ENCODE measurements at places on chromosomes 12 and 14. TPM values are rescaled to one million over a fixed set of nuclear protein-coding genes. Genes with fewer than 3 reads are reported as not detected.
A peak's percentile ranks its signal among the peaks of the same experiment; 100 is the strongest.

ULK1 gene
- total RNA-seq, result 32.4 TPM

TIGAR gene
- 20.0 TPM for total RNA-seq

IAPP gene
- not detected for total RNA-seq

SETD3 gene
- total RNA-seq, result 90.3 TPM

DNA sequence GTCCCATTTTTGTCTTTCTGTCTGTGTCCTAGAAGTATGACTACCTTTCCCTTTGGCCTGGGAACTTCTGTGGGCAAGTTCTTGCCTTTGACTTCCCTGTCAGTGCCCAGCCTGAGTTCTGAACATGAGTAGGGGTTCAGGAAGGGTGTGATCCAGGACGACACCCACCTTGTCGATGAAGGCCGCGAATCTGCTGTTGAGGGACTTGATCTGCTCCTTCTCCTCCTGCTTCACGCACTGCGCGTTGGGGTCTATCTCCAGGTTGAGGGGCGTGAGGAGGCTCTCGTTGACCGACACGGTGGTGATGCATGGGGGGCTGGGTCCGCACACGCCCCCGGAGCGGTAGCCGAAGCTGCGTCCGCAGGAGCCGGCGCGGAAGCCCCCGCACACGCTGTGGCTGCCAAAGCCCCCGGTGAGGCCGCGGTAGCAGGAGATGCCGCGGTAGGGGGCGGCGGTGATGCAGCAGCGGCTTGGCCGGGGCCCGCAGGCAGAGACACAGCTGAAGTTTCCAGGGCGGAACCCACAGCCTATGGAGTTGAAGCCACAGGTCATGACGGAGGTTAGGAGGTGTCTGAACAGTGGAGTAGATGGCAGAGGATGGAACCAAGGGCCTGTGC lies at the start of gene KRT83:
Gene KRT83, minus strand, starts transcription at position 615 of the 617 bp plus-strand sequence. Its CDS starts 63 bp downstream, at position 552.
- peaks cover 23% of the 10 kb centered on the region for H3K27me3 ChIP-seq
- no peak for DNase-seq
- H3K4me1 ChIP-seq, result no peaks in the 10 kb centered on the region

- peaks cover 16% of the 10 kb centered on the region for H3K4me1 ChIP-seq
- H3K27me3 ChIP-seq, result no peaks in the 10 kb centered on the region
- no peak overlapping the region for H3K27ac ChIP-seq
- H3K4me3 ChIP-seq, result no peak overlapping the region
Observed at GRCh38 chr12:123990511-123990910, 17.5 kb downstream of the ZNF664 start.

BMAL2 gene
- total RNA-seq, result 6.9 TPM

DNA sequence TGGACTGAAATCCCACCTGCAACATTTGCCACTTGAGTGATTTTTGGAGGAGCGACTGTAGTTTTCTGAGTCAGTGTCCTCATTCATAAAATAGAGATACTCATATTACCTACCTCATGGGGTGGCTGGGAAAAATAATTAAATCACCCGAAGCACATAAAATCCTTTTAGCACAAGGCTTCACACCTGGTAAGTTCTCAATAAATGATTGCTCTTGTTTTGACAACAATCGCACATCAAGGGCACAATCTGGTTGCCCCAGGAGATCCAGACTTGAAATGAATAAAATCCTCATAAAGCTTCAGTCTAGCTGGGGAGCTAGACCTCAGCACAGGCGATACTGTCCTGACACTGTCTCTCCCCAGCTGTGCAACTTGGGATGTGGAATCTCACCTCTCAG lies 76.0 kb upstream of the CCDC60 start:
- peak overlapping the region; percentile 34 for H3K27ac ChIP-seq
- no peaks in the 10 kb centered on the region for H3K36me3 ChIP-seq
- H3K4me3 ChIP-seq, result no peak overlapping the region
- DNase-seq, result no peak

ETFBKMT gene
- 2.8 TPM for total RNA-seq

DNA sequence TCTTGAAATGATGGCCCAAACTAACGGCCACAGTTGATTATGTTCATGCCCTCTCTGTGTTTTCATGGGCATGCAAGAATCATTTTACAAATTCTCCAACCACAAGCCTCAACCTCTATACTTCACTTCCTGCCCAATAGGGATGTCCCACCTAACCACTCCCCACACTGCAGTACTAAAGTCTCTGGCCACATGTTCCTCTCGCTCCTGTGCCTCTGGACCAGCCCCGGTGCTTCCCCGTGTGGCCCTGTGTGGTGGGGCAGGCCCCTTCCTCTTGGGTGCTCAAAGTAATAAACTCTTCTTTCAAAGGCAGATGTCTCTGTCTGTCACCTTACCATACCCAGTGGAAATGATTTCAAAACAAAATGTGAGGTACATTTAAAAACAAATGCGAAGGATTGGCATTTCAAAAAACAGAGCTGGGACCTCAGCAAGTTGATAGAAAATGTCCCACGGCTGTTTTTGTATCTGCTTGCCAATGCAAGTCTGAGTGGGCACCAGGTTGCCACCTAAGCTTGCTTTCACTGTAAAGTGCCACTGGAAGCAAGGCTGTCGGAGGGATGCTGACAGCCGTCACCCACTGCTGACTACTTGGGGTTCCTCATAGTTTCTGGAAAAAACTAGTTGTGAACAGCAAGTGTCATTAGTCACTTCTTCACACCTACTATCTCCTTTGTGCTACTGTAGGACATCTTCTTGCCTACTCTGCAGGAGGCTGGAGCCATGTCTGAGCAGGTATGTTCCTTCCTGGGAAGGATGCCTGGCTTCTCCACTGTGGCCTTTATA lies 8.2 kb upstream of the SERPINA11 start:
- H3K27me3 ChIP-seq, result no peaks in the 10 kb centered on the region
- DNase-seq, result no peak
- no peak overlapping the region for H3K27ac ChIP-seq
- no peaks in the 10 kb centered on the region for H3K4me1 ChIP-seq
- no peaks in the 10 kb centered on the region for H3K36me3 ChIP-seq

GRCh38 chr14:92863286-92864080 lies 59.5 kb upstream of the CHGA start:
- no peaks in the 10 kb centered on the region for H3K36me3 ChIP-seq
- no peak overlapping the region for H3K27ac ChIP-seq
- no peaks in the 10 kb centered on the region for H3K4me1 ChIP-seq
- H3K27me3 ChIP-seq, result no peaks in the 10 kb centered on the region
- DNase-seq, result no peak

DNA sequence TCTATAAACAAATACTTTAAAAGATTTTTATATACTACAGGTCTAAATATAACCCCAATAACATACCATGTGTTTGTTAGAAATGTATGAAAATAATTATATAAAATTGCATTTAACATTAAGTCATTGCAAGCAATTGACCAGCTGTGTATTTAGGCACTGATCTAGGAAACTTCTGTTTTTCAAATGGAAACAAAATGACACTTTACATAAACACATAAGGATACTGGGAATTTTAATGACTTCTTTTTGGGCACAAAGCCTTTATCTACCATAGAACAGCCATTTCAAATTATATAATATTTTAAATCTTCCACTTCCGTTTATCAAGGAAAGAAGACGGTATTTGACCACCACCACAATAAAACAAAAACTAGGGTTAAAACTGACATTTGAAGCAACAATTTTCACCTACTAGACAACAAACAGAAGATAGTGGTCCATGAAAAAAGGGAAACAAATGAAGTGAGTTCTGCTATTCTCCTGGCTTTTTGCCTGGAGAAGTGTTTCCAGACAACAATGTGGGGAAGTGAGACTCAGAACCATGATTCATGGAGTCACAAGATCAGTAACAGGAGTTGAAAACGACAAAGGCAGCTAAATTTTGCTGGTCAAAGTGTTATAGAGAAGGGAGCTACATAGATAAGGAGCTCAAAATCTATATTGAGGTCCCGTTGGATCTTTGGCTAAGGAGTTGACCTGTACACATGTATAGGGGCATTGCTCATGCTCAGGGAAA lies 475.1 kb downstream of the TRHDE start:
- peak overlapping the region; percentile 70 for H3K27ac ChIP-seq
- no peak overlapping the region for H3K4me3 ChIP-seq
- H3K27me3 ChIP-seq, result no peaks in the 10 kb centered on the region
- H3K4me1 ChIP-seq, result peaks cover 7% of the 10 kb centered on the region
- no peaks in the 10 kb centered on the region for H3K36me3 ChIP-seq

GRCh38 chr12:105426766-105427165 lies 96.3 kb downstream of the C12orf75 start:
- H3K27me3 ChIP-seq, result no peaks in the 10 kb centered on the region
- no peak overlapping the region for H3K4me3 ChIP-seq
- no peaks in the 10 kb centered on the region for H3K36me3 ChIP-seq
- H3K27ac ChIP-seq, result no peak overlapping the region
- no peak for DNase-seq

DNA sequence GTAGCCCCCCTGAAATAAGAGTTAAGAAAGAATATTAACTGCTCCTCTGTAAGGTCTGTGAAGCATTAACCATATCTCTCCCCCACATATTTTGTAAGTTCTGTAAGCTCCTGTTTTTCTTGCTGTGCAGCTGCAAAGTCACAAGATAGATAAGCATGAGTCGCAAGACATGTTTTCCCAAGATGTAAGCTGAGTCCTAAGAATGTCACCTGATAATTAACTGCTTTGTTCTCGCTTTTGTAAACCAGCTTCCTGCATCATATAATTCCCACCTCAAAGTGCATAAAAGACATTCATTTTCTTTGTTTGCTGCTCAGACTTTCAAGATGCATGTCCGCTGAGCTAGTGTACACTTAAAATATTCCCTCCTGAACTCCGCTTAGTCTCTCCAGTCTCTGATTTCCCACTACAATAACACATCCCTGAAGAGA lies 27.0 kb upstream of the PHC1 start:
- DNase-seq, result no peak
- H3K4me3 ChIP-seq, result no peak overlapping the region

ASPG gene
- total RNA-seq, result 5.3 TPM

CIDEB gene
- 18.8 TPM for total RNA-seq

DNA sequence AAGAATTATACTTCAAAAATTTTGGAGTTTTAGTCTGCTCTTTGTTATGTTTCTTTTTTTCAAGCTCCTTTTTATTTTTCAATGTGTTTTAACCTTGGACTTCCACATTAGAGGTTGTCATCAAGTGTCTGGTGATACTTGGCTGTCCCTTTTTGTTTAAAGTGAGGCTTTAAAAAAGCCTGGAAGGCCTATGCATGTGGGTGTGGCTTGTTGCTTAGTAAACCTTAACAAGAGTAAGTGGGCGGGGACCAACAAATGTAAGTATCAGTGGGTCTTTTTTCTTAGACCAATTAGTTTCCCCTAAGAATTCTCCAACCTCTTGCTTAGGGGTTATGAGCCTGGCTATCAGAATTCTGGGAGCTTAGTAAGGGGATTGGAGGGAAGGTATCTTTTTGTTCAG lies 26.4 kb downstream of the HCFC2 start:
- no peaks in the 10 kb centered on the region for H3K27me3 ChIP-seq
- H3K4me1 ChIP-seq, result no peaks in the 10 kb centered on the region
- no peak for DNase-seq
- H3K36me3 ChIP-seq, result peaks cover 90% of the 10 kb centered on the region
- H3K27ac ChIP-seq, result no peak overlapping the region

TMED10 gene
- total RNA-seq, result 303 TPM

DNA sequence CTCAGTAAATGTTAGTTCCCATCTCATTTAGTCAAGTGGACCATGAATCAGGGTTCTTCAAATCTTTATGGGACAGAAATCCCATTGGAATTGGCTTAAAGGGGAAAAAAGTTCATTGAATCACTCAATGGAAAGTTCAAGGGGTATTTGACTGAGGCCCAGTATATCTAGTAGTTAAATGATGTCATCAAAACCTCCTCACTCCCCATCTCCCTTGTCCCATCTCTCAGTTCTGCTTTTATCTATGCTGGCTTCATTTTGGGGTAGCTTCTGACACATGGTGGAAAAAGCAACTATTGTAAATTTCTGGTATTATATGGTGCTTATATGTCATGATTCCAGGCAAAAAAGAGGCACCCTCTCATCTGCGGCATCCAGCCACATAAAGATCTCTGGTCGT lies 51.9 kb downstream of the DAAM1 start:
- H3K4me1 ChIP-seq, result peaks cover 8% of the 10 kb centered on the region
- H3K36me3 ChIP-seq, result no peaks in the 10 kb centered on the region

DNA sequence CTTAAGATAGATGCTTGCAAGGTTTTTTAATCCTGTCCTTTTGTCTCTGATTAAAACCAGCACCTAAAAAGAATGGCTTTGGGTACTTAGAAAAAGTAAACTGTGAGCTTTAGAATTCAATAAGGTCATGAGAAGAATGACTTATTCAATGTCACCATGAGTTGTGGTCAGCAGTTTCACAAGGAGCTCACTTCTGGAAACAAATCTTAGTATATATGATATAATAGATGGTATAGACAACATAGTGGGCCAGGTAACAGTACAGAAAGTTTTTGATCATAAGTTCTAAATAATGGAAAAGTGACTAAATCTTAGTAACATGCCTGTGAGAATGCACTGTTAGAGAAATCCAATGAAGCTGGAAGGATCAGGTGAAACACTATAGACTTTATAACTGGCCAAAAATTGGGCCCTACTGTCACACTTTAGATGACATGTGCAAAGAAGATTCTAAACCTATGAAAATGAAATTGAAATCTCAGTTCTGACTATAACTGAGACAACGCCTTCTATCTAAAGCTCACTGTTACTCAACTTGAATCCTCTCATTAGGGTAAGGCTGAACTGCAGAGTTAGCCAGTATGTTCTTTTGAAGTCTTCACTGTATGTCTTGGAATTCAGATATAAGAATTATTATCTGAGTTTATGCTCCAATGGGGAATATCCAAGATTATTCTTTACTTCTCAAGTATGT lies 42.4 kb upstream of the RAD51AP1 start:
- H3K4me3 ChIP-seq, result no peak overlapping the region
- no peak for DNase-seq
- no peaks in the 10 kb centered on the region for H3K4me1 ChIP-seq
- no peaks in the 10 kb centered on the region for H3K27me3 ChIP-seq

GRCh38 chr14:72512281-72512680 lies 381.6 kb downstream of the DPF3 start:
- H3K4me1 ChIP-seq, result no peaks in the 10 kb centered on the region
- no peaks in the 10 kb centered on the region for H3K36me3 ChIP-seq
- H3K4me3 ChIP-seq, result no peak overlapping the region
- no peak for DNase-seq
- no peaks in the 10 kb centered on the region for H3K27me3 ChIP-seq
- H3K27ac ChIP-seq, result no peak overlapping the region

DNA sequence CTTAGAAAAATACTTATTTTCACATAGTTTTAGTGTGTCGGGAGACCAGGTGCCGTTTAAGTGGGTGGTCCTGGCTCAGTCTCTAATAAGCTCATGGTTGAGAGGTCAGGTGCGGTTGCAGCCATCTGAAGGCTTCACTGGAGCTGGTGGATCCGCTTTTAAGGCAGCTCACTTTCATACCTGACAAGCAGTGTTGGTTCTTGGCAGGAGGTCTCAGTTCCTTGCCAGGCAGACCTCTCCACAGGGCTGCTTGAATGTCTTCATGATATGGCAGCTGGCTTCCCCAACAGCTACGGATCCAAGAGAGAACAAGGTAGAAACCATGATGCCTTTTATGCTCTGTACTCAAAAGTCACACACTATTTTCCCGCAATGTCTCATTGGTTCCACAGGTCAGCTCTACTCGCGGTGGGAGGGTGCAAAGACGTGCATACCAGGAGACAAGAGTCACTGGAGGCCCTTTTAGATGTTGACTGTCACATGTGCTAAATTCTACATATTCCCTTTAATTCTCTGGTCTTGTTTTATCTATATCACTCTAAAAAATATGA lies 8.0 kb upstream of the ZDHHC17 start:
- DNase-seq, result no peak
- no peaks in the 10 kb centered on the region for H3K27me3 ChIP-seq
- H3K4me1 ChIP-seq, result no peaks in the 10 kb centered on the region

GRCh38 chr12:10395390-10395998 lies 5.7 kb upstream of the KLRK1 start:
- peaks cover 16% of the 10 kb centered on the region for H3K4me1 ChIP-seq
- no peak for DNase-seq
- no peaks in the 10 kb centered on the region for H3K36me3 ChIP-seq
